ENCODE measurements at places on chromosomes 5 and 9. TPM values are rescaled to one million over a fixed set of nuclear protein-coding genes. Genes with fewer than 3 reads are reported as not detected.

IDNK gene
- total RNA-seq, result 5.1 TPM

- no peak for DNase-seq
Measured at GRCh38 chr9:34985311-34985899, 4.1 kb upstream of the DNAJB5 start.

GRCh38 chr9:80948876-80949275 is 740.5 kb downstream of the TLE1 start:
- no peak for DNase-seq

GRCh38 chr5:72293495-72294055 is 26.5 kb downstream of the MRPS27 start:
- no peak for DNase-seq

GRCh38 chr9:72576087-72576486 is 54.7 kb downstream of the TMC1 start:
- DNase-seq, result no peak

- DNase-seq, result no peak
Measured at GRCh38 chr5:139383993-139384590, 995 bp upstream of the SLC23A1 start.

C9orf153 gene
- total RNA-seq, result 0.53 TPM

GRCh38 chr9:652914-653313 is 188.6 kb upstream of the DMRT1 start:
- DNase-seq, result peak; percentile 78

ANKRD55 gene
- total RNA-seq, result not detected

INSYN2B gene
- 1.4 TPM for total RNA-seq

CDKN2A gene
- not detected for total RNA-seq

DNA sequence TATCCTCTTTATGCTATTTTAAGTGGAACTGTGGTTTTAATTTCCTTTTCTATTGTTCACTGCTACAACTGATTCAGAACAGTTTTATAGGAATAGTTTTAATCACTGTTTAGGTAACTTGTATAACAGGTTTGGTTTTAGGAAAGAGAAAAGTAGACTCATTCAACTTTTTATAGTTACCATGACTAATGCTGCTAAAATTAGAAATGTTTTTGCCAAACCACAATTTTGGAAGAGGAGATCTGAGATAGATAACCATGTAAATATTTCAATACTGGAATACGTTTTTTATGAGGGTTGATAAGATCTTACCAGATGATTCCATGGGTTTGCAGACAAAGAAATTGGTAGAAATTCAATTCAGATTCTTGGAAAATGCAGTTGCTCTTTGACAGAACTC is 404.6 kb upstream of the ARRDC3 start:
- DNase-seq, result no peak

TMEM171 gene
- total RNA-seq, result not detected

DNA sequence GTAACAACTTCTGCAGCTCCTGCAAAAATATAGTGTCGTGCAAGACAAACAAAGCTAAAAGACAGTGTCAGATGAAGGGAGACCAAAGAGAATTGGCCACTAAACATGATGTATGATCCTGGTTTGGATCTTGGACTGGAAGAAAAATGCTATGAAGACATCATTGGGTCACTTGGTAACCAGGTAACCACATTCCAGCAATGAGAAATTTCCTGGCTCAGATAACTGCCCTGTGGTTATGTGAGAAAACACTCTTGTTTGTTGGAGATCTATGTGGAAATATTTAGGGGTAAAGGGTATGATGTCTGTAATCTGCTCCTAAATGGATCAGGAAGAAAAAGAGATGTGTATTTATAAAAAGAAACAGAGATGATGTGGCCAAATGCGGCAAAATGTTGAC is 45.5 kb upstream of the ANKRD33B start:
- no peak for DNase-seq

DNA sequence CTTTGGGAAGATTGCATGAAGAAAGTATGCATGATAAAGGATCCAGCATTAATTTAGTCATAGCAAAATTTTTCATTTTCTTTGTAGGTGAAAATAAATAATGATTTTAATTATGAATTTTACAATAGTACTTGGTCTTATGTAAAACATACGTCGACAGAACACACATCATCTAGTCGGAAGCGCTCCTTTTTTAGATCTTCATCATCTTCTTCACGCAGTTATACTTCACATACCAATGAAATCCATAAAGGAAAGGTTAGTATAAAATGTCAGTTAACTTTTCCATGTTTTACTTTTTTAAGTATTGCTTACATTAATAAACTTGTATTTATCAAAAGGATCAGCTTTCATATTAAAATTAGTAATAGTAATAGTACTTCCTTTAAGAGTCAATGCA is 35.8 kb downstream of the C7 start:
- DNase-seq, result no peak

DNA sequence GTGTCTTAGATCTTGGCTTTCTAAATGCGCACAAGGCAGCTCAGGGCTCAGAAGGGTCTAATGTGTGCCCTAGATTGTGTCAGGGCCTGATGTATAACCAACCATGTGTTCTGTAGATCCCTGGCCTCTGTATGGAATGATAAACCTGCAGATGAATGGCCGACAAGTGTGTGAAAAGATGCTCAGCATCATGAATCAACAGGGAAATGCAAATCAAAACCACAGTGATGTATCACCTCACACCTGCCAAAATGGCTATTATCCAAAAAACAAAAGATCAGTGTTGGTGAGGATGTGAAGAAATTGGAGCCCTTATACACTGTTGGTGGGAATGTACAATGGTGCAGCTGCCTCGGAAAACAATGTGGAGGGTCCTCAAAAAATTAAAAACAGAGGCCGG is 489.8 kb downstream of the SEMA5A start:
- DNase-seq, result no peak

FOXD4L4 gene
- total RNA-seq, result not detected

DNA sequence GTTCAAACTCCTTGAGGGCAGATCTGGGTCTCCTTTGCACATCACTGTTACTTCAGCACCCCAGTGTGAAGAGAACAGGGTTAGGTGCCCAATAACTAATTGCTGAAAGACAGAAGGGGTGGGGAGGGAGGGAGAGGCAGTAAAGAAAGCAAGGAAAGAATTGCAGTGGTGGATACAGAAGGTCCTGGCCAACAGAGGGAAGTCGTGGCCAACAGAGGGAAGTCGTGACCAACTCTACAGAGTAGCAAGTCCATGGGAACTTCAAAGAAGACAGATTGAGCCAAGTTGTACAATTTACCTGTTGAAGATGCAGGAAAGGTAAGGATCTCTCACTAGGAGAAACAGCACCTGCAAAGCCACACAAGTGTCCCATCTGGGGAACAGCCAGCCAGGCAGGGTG is 27.0 kb downstream of the CCNJL start:
- DNase-seq, result no peak

DNA sequence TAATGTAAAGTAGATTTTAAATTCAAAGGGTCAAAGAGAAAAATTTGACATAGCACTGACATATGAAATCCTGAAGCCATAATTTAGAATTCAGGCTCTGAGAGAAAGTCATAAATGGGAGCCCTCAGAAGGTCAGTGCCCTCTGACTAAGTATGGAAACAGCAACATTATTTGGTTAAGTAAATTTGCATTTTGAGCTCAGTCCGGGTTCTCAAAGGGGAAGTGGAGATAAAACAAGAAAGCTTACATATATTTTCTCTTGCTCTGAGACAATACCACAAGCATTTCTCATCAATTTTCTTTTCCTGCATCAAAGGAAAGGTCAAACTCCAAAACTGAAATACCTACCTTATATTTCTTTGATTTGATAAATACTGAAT is 348.0 kb downstream of the SEMA5A start:
- DNase-seq, result no peak

MAP3K1 gene
- total RNA-seq, result 5.4 TPM

HSPA5 gene
- total RNA-seq, result 384 TPM

- DNase-seq, result no peak
Measured at GRCh38 chr9:126117631-126118030, 209.0 kb upstream of the MVB12B start.

DMRT2 gene
- total RNA-seq, result not detected

ELOVL7 gene
- 0.37 TPM for total RNA-seq

- no peak for DNase-seq
Measured at GRCh38 chr5:163826201-163826600, 320.8 kb downstream of the MAT2B start.

DNA sequence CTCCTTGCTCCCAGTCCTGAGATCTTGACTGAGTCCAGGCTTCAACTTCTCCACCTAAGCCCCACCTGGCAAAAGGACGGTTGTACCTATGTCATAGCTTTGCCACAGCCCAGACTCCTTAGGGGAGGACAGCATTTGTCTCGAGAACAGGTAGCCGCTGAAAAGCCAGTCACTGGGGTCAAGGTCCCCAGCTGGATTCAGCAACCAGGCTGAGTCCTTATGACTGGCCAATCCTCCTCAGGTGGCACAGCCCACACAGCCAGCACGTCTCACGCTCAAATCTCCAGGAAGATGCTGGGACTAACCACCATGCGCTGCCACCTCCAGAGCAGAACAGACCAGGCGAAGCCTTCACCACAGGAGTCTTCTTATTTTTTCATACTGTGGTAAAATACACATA is 27.9 kb upstream of the SMU1 start:
- no peak for DNase-seq

Measured in right cardiac atrium (tissue), 5 donors.